ENCODE measurements at places on chromosomes 2 and 18.

DNA sequence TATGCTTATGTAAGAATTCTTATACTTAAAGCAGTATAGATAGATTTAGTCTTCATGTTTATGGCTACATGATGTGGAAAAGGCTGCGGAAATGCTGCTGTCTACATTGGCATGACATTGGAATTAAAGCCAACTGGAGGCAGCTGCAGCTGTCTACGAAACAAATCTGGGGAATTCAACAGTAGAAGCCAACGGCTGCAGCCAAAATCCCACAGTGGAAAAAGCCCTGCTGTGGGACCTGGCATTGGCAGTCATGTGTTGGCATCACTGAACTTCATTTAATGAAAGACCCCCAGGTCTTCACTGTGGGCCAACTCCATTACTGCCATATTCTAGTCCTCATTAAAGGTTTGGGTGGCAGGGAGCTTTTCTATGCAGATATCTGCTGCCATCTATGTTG, 223.6 kb downstream of the SLC8A1 start:
- no peak for DNase-seq

DNA sequence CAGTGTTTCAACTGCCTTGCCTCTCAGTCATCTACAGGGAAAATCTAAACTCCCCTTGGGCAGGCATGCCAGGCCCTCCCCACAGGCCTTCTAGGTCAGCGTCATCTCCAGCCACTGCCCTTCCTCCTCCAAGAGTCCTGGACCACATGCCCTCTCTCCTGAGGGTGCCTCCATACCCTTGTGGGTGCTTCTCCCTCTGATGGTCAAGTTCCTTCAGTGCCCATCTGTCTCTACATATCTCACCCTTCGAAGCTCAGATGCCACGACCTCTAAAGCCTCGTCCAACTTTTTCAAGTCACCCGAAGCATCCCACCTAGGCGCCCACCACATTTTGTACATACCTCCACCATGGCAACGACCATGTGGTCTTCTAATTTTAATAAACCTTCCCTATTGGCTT, 22.6 kb upstream of the TMEM247 start:
- DNase-seq, result no peak

DNA sequence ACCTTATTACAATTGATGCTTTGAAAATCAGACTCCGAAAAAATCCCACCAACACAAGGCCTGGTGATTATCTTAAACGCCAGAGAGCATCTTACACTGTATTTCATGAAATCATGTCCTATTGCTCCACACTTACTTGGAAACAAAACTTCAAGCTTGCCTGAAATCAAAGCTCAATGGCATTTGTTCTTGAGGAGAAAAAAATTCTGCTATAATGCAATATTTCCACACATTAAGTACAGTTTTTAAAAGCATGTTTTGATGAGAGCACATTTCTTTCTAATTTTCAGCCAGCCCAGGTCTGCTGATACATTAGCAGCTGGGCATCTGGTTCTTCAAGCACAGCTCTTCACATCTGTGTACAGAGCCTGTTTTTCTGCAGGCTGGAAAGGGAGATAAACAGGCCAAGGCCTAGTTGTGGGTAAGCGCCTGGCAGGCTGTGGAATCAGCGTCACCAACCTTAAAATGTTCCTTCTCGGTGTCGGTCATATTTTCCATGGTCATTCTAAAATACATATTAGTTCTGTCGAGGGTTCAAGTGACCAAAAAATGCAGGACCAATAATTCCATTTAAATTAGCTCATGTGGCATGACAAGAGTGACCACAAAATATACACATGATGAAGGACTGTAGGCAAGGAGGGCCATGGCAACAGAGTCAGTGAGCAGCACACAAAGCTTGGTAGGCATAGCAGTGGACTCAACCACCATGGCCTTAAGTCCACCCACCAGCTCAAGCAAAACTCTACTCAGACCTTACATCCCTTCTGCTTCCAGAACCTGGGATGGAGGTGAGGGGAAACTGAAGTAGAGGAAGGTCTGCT, 20.9 kb downstream of the SLC8A1 start:
- DNase-seq, result no peak

DNA sequence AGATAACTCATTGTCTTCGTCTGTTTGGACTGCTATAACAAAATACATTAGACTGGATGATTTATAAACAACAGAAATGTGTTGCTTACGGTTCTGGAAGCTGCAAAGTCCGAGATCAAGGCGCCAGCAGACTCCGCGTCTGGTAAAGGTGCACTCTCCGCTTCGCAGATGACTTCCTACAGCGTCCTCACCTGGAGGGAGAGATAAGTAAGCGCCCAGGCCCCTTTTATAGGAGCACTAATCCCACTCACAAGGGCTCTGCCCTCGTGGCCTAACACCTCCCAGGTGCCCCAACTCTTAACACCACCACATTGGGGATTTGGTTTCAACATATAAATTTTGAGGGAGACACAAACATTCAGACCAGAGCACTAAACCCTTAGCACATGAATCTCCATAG, 51.3 kb downstream of the SERTAD2 start:
- DNase-seq, result no peak

DNA sequence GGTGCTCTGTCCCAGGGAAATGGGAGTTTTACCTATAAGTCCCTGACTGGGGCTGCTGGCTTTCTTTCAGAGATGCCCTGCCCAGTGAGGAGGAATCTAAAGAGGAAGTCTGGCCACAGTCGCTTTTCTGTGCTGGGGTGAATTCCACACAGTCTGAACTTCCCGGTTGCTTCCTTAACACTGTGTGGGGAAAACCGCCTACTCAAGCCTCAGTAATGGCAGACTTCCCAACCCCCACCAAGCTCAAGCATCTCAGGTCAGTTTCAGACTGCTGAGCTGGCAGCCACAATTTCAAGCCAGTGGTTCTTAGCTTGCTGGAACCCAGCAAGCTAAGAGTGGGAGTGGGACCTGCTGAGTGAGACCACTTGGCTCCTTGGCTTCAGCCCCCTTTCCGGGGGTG, 54.9 kb downstream of the NUP35 start:
- no peak for DNase-seq

DNA sequence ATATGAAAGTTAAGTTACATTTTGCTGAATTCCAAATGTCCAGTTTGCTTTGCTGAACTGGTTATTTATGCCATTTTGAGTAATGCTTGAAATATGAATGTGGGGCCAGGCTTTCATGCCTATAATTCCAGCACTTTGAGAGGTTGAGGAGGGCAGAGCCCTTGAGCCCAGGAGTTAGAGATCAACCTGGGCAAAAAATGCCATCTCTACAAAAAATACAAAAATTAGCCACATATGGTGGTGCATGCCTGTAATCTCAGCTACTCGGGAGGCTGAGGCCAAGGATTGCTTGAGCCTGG, 101.2 kb upstream of the ITGA6 start:
- no peak for DNase-seq

- no peak for DNase-seq
These were observed 345.7 kb downstream of the CYP26B1 start for GRCh38 chr2:71801969-71802368.

GRCh38 chr2:86825036-86825692, 34.5 kb upstream of the CD8A start:
- DNase-seq, result no peak

GRCh38 chr2:153512331-153512730, 33.8 kb upstream of the RPRM start:
- no peak for DNase-seq

- DNase-seq, result no peak
These were observed 105.2 kb downstream of the NETO1 start for GRCh38 chr18:72762515-72763122.

GRCh38 chr2:6103949-6104348, 411.8 kb downstream of the SOX11 start:
- DNase-seq, result no peak

DNA sequence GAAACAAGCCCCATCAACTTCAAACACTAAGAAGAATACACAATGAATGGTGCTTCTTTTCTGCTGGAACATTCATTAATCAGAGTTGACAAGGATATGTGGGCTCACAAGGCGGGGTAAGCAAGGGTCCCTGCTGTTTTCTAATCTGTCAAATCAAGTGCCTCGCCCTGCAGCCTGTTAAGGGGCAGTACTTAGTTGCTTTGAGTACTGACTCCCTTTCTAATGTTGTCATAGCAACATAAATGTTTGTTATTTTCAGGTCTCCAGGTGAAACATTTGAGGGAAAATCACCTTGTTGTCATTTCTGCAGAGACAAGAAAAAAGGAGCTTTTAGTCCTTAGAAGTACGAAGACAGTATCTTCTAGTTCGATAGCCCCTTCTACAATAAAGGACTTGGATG, 284.7 kb upstream of the PKDCC start:
- DNase-seq, result no peak

DNA sequence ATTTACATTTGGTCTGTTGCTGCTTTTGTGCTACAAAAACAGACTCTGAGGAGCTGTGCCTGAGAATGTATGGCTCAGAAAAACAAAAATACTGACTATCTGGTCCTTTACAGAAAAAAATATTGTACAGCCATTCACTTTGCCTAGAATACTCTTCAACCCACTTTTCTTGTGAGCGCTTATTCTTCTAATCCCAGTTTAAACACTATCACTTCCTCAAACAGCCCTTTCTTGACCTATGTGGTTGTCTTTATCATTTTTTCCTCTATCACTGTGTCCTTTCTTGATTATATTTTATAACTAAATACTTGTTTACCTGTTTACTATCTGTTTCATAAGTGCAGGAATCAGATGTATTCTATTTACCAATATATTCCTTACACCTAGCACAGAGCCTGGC, 33.5 kb downstream of the CUL3 start:
- no peak for DNase-seq

DNA sequence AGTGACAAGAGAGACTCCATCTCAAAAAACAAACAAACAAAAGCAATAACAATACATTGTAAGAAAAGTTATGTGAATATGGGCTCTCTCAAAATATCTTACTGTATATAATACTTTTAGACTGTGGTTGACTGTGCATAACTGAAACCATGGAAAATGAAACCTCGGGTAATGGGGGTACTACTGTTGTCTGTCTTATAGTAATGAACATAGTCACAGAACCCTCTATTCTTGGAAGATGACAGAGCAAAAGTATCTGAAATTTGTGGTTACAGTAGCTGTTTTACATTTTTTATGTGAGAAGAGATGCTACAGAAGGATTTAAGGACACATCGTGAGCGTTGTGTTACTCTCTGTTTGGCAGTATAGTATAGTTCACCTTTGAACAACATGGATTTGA, 60.5 kb downstream of the MAP4K4 start:
- DNase-seq, result no peak

DNA sequence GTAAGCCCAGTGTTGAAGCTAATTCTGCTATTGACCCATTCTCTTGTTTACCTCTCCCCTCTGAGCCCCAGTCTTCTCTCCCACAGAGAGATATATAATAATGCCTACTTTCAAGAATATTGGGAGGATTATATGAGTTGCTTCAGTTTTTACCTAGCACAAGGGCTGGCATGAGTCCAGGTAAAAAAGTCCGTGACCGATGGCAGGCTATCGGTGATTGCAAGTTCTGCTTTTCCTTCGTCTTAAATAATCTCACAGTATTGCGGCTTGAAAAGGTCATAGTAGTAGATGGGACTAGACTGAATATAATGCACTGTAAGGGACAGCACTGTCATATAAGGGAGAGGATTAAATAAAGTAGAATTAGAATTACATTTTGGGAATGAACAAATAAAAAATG, 77.6 kb downstream of the KIF5C start:
- no peak for DNase-seq

- DNase-seq, result no peak
These were observed 77.3 kb downstream of the FIGN start for GRCh38 chr2:163658556-163658955.

DNA sequence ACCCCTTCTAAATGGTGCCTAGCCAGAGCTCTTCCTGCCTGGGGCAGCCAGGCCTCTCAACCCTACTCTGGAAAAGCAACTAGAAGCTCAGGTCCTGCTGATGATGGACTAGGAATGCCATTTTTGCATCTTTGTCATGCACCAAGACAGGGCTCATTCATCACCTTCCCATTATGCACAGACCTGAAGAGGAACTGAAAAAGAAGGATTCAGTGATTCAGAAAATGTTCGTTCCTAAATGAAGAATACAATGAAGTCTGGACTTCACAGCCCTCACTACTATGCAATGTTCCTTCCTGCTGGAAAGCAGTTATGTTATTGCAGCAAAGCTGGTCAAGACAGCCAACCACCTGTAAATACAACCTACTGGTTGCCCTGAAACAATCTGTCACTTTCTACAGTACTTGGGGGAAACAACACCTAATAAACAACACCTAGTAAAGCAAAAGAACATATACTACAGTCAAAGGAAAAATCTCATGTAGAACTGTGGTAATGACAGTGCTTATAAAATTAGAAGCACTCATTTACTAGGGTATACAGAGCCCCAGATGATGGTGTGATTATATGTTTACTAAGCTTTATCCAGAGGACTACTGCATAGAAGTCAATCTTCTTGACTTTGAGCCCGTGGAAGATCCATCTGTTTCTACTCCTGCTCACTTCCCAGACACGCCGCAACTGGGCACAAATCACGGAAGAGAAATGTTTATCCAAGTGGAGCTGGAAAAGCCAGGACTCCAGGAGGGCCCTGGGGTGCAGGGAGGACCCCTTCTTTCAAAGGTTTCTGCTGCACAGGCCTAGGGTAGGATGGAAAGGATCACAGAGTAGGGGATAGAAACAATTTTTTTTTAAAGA, 103.1 kb upstream of the THOC1 start:
- no peak for DNase-seq

GRCh38 chr2:68127358-68128242, 30.1 kb upstream of the PNO1 start:
- DNase-seq, result no peak

GRCh38 chr2:162972383-162972782, 133.8 kb upstream of the KCNH7 start:
- DNase-seq, result no peak

- DNase-seq, result no peak
These were observed 16.6 kb upstream of the DNMT3A start for GRCh38 chr2:25358249-25358815.

DNA sequence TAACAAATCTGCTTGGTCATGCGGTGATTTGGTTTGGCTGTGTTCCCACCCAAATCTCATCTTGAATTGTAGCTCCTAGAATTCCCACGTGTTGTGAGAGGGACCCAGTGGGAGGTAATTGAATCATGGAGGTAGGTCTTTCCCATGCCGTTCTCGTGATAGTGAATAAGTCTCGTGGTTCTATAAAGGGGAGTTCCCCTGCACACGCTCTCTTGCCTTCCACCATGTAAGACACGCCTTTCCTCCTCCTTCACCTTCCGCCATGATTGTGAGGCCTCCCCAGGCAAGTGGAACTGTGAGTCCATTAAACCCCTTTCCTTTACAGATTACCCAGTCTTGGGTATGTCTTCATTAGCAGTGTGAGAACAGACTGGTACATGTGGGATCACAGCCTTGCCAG, 36.7 kb downstream of the TRABD2A start:
- DNase-seq, result no peak

- DNase-seq, result no peak
These were observed 8.2 kb upstream of the HNRNPA3 start for GRCh38 chr2:177204417-177204816.

GRCh38 chr18:10367836-10368235, 86.6 kb upstream of the APCDD1 start:
- no peak for DNase-seq
